Activated T-cell treated with anti-CD3 and anti-CD28 coated beads for 48 hours (primary cell): ENCODE measurements at places on chromosomes 2 and 18.

- peak; percentile 88 for DNase-seq
Observed at GRCh38 chr18:79395761-79396404, at the start of gene NFATC1. Gene NFATC1, plus strand, starts transcription at chr18:79395930. Its CDS starts 295 bp downstream, at chr18:79396225.

DNA sequence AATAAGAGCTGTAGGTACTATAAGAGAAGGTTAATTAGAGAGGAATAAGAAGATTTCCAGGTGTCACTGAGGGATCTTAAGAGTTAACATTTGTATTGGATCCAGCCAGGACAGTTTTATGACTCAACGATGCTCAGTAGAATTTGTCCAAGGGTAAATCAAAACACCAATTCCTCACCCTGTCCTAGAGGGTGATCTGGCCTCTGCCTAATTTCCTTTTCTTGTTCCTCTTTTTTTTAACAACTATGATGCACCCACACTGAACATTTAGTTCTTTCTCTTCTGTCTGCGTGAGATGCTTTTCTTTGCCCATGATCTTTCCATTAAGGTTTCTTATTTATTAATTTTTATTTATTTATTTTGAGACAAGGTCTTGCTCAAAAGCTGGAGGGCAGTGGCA, 92.0 kb downstream of the PMS1 start:
- DNase-seq = no peak

DNA sequence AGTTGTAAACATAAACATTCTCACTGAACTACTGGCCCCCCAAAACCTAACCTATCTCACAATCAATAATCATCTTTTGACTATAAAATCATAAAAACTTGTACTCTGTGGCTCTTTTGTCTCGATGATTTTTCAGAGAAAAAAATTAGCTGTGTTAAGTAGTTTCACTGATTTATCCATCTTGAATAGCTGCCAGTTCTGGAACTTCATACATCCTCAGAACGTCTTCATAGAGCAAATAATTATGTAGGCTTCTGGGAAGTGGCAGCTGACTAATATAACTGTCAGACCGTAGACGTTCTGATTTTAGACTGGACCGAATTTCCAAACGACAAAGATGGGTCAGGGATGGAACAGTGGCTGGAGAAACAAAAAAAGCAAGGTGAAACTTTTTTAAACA, 97.3 kb upstream of the CHAC2 start:
- no peak for DNase-seq

DNA sequence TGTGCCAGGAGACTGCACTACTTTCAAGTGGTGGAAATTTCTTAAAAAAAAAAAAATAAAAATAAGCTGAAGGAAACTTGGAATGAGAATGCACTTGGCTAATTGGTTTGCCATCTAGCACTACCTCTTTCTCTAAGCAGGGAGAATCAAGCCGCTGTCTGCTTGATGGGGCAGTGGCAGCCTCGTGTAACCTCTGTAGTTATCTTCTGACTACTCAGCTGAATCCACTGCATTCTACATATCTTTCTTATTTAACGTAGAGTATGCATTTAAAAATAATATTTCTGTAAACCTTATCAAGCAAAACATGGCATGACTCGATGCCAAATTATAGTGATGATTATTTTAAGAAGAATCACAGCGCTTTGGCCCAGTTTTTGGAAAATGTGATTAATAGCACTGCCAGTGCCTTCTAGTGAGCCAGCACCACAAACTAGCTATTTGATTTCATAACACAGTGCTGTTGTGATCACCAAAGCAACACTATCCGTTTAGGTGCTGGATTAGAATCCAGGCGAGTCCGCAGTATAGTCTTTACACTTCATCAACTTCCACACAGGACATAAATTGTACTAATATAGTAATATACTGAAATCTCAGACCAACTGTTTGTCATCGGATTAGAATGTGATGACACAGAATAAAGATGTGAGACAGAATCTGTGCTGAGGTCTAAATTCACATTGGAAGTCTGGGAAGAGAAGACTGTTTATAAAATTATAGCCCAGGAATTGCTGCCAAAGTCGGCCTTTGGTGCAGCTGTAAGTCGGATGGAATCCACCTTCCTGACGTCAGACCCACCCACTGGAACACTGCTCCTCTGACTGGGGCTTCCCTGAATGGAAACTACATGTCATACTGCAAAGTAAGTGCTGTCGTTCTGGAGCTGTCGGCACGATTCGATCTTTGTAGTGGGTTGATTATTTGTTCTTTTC, 136.5 kb upstream of the ETAA1 start:
- no peak for DNase-seq

DNA sequence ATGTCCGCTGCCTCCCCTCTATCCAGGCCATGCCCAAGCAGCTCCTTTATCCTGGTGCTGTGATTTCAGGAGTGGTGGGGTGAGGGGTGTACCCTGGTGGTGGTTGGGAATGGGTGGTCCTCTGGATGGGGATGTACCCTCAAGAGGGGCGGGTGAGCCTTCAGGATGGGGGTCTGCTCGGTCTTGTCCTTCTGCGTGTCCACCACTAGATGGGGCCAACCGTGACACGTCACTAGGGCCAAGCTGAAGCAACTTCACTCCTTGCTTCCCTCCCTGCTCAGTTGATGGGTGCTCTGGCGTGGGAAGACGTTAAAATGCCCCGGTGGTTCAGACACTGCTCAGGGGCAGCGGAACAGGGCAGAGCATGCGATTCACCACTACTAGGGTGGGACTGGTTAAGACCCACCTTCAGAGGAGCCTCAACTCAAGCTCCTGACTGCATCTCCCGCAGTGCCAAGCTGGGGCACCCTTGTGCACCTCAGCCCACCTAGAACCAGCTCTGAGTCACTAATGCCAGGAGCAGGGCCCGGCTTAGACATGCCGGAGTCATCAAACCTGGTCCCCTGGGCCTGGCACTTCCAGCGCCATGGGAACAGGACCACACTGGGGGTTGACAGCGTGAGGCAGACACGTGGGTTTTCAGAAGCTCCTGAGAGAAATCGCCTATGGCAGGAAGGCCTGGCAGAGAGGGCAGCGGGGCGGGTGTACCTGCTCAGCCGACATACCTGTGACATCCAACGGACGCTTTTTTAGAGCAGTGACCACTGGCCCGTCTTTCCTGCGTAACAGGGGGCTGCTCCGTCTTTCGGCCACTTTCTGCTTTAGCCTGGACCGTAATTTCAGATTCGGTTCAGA, 256.7 kb downstream of the HDAC4 start:
- no peak for DNase-seq

- DNase-seq = no peak
Observed at GRCh38 chr2:8966123-8966908, 37.2 kb downstream of the MBOAT2 start.

DNA sequence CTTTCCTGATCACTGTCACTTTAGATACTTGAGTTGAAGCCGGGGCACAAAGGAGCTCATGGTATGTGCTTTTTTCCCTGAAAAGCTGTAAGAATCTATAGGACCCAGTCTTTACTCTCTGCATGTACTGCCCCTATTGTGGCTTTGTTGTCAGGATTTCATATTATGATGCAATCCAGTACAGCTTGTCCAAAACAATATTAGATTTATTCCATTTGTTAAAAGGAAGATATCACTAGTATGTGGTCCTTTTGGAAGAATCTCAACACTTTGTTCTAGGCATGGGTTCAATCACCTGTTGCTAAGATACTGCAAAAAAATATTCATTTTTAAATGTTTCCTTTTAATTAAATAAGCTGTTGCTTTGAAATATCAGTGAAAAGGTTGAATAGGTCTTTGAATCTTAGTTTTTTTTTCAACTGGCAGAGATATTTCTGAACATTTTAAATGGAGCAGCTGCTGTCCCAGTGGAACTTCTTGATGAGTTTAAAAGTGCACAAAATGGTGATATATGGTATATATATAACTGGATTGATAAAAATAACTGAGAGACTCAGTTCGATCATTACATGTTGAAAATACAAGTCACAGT, 256.6 kb upstream of the NT5C1B start:
- DNase-seq = no peak

DNA sequence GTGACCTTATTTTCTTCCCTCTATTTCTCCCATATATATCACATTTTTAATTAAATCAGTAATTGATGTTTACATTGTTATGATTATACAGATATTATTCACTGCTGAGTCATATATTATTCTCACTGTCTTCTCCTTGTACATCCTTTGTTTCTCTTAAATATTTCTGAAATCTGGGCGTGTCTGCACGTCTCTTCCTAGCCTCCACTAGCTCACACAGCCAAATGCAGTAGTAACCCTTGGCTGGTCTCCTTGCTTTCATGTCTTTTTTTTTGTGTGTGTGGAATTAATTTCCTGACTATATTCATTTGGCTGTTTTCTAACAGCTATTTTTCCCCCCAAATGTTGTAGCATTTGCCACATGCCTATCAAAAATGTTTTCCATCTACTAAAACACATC, 15.8 kb downstream of the CCNYL1 start:
- DNase-seq = no peak

DNA sequence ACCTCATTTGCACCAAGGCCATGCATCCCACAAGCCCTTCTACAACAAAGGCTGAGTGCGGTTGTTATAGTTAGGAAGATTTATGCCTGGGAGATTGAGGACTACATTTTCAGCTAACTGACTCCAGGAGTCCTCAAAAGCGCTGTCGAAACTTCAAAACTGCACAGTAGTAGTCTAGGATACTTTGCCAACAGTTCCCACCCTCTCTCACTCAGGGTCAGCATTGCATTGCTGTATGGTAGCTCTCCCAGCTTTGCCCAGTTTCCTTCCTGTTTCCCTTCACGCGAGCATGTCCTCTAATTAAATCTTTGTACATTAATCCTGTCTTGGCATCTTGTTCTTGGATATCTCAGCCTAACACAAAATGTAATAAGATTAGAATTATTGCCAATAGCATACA, 420.6 kb upstream of the UBE2E3 start:
- DNase-seq = no peak

GRCh38 chr18:31659576-31660177, 24.7 kb downstream of the B4GALT6 start:
- DNase-seq = no peak

- no peak for DNase-seq
Observed at GRCh38 chr2:116490511-116491145, 1323.9 kb upstream of the DDX18 start.

DNA sequence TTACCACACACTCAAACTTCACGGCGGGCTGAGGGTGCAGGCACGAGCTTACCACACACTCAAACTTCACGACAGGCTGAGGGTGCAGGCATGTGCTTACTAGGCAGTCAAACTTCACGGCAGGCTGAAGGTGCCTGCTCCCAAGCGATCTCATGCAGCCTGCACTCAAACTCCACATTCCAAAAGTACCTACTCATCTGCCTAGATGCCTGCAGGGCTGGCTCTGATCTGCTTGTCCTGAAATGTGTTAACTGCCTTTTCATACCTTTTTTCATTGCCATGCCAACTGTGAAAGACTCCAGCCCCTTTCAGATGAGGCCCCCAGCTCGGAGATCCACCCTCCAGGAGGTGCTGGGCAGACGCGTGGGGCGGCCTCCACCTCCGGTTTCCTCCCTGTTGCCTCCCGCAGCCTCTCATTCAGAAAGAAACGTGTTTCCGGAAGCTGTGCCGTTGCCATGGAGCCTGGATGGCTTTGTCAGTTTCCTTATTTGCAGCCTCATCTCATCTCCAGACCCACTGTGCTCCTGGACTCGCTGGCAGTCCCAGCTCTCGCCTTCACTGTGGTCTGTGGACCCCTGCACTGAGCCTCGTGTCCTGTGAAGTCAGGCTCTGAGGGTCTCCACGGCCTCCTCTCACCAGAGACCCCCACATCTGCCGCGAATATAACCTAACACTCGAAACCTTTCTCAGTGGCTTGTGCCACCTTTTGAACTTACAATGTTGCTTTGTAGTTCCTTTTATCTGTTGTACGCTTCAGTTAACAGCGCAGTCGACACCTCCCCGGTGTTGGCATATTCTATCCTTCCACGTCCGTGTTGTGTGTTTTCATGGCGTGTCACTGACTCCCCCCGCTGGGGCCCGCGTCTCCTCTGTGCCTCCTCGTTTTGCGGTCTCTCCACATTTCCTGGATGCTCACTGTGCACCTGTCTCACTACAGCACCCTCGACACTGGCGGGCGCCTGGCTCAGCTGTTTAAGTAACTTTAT, 106.1 kb upstream of the ALKAL2 start:
- DNase-seq = peak; percentile 43

- no peak for DNase-seq
Observed at GRCh38 chr2:164275659-164276058, 345.6 kb downstream of the GRB14 start.

DNA sequence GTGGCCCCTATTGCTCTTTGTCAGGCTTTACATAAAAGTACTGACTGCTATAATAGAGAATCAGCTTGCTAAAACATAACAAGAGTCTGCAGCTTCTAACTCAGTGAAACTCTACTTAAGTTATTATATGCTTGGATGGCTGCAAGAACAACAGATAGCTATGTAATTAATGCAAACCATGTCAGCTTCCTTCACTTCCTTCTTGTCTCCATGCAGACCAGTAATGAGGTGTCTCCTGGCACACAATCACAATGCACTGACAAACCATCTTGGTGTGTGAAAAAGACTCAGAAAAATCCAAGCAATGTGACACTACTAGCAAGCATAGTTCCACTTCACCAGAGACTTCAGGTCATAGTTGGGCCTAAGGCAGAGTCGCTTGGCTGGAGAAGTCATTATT, 2068.9 kb upstream of the PIK3C3 start:
- DNase-seq = no peak

DNA sequence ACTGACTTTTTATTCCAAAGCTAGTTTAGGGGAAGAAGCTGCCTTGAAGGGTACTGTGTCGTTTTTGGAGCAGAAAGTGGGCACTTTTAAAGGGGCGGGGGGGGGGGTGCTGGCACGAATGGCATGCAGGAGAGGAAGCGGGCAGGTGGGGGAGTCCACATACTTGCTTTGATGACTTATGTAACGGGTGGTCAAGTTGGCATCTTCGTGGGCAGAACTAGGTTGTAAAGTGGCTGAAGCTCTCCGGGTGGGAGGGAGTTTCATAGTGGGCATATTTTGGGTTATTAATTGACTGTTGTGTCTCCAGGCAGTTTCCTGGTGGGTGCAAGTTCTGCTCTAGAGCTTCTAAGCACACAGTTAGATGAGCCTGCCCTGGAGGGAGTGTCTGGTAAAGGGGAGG, 19.9 kb downstream of the PCARE start:
- DNase-seq = no peak

- no peak for DNase-seq
Observed at GRCh38 chr18:57771626-57772025, 31.5 kb downstream of the ATP8B1 start.

- peak; percentile 89 for DNase-seq
Observed at GRCh38 chr2:196068271-196069209, at the start of gene DNAH7. Gene DNAH7, minus strand, starts transcription at chr2:196068837. Its CDS starts 126 bp downstream, at chr2:196068711.
